Tongue (tissue), 3 donors: ENCODE measurements at places on chromosomes 16 and 17.

- peak; percentile 69 for DNase-seq
These were observed 7.9 kb upstream of the SOST start for GRCh38 chr17:43766413-43767052.

- DNase-seq = no peak
These were observed 245.7 kb downstream of the PRKCA start for GRCh38 chr17:66548158-66548557.

DNA sequence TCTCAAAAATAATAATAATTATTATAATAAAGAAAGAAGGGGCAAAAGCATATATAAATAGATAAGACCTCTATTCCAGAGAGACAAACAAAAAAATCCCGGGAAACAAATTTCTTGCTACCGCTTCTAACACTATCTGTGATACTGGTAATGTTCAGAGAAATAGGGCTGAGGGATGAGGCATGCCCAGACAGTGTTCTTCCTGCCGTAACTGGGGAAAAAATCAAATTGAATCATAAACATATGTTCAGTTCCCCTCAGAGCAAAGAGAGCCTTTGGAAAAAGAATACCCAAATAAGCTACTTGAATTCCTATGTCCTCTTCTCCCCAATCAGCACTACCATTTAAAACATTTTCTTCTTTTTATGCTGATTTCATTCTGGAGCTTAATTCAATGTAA lies 688.0 kb downstream of the KCNJ2 start:
- DNase-seq = no peak

DNA sequence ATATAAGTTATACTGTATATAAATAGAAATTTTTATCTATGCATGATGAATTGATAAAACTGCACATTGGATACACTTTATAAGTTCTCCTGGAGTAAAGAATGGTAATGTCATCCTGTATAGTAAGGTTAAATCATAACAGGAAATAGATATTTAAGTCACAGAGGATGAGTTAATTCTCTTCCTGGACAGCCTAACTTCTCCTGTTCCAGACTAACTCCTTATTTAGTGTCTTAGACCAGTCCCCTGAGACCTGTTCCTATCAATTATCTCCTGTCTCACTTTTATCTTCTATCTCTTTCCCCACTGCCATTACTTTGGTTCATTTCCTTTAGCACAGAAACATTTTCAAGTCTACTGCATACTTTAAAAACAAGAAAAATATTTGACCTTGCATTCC lies 46.5 kb downstream of the SSH2 start:
- peak; percentile 10 for DNase-seq

- no peak for DNase-seq
These were observed 376.1 kb downstream of the SEC14L1 start for GRCh38 chr17:77516902-77517301.
